Substantia nigra (tissue), 51 donors: ENCODE measurements at places on chromosomes 6 and 20.

- no peak for DNase-seq
These were observed 471.8 kb downstream of the COL12A1 start for GRCh38 chr6:74733830-74734620.

- DNase-seq = no peak
These were observed 147.4 kb upstream of the BEND6 start for GRCh38 chr6:56807326-56807988.

- DNase-seq = no peak
These were observed 43.6 kb upstream of the FUCA2 start for GRCh38 chr6:143555071-143555492.

DNA sequence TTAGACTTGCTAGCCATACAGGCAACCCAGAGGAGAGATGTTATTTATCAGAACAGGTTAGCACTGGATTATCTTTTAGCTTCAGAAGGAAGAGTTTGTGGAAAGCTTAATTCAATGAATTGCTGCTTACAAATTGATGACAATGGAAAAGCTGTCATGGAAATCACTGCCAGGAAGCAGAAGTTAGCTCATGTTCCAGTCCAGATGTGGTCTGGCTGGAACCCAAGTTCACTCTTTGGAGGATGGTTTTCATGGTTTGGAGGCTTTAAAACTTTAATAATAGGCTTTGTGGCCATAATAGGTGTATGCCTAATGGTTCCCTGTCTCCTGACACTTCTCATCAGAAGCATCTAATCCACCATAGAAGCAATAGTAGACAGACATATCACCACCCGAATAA, 699.0 kb downstream of the PHF3 start:
- DNase-seq = no peak

DNA sequence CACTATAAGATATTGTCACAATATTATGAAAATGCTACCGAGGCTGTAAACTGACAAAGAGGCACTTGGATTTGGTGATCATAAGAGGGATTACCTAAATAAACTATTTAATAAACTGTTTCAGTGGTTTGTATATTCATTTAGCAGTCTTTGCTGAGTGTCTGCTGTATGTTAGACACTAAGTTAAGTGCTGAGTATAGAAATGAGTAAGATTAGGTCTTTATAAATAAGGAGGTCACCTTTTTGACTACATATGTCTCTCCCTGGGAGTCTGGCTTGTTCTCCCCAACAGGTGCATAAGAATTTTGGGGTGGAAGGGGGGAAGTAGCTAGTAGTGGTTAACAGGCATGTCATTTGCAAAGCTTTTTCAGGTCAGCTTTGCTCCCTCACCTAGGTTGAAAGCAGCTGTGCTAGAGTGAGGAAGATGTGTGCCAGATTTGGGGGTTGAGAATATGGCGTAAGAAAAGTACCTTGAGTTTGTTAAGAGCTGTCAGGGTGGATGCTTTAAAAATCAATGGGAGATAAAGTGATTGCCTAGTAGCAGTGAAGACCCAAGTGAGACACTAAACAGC, 246.3 kb downstream of the ZFAND3 start:
- no peak for DNase-seq

- no peak for DNase-seq
These were observed 54.1 kb downstream of the PLAGL1 start for GRCh38 chr6:143953922-143954321.

GRCh38 chr6:138849791-138850190, 53.9 kb downstream of the ECT2L start:
- no peak for DNase-seq
